ENCODE measurements at places on chromosomes 4 and X.
A peak's percentile ranks its signal among the peaks of the same experiment; 100 is the strongest.

- DNase-seq, result peak; percentile 63
Measured at GRCh38 chr4:187606581-187606980, 389.0 kb upstream of the ZFP42 start.

DNA sequence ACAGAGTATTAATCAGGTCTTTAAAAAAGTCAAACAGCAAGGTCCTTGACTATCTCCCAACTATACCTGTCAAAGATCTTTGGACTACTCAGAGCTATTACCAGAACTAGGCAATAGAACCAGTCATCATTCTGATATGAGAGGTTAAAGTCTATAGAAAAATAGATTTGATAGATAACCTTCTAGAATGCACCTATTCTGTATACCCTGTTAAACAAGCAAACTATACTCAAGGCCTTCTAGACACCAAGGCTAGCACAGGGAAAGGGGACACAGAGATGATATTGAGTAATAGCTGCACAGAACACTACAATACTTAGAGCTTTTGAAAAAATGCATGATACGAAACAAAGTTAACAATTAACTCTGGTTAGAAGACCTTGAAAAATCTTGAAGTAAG lies 149.5 kb downstream of the NR3C2 start:
- DNase-seq, result no peak

DNA sequence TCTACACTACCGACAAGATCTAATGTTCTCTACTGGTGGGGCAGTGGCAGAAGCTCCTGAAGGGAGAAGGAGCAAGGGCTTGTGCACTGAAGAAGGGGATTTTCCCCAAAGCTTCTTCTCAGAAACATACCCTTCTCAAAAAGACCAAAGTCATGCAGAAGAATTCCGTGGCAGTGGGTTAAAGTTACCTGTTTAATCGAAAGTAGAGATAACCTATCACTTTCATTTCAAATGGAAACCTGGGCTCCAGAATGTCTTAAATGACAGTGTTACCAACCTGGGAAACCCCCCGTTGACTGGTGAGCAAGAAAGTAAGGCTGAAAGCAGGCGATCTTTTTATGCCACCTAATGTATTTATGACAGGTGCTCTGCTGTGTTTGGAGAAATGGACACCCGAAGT lies 92.5 kb upstream of the TEX13D start:
- no peak for DNase-seq

DNA sequence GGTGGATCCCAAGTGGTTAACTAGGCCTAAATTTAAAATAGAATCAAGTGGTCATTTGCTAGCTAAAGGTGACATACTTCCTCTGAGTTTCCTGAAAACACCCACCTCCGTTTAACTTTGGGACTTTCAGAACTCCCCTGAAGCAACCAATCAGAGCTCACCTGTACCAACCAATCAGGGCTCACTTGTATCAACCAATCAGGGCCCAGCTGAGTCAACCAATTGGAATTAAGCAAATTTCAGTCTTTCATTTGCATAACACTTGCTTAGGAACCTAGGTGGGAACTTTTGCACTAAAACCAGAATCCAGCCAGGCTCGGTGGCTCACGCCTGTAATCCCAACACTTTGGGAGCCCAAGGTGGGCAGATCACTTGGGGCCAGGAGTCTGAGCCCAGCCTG lies 15.9 kb downstream of the GPC4 start:
- DNase-seq, result no peak

DNA sequence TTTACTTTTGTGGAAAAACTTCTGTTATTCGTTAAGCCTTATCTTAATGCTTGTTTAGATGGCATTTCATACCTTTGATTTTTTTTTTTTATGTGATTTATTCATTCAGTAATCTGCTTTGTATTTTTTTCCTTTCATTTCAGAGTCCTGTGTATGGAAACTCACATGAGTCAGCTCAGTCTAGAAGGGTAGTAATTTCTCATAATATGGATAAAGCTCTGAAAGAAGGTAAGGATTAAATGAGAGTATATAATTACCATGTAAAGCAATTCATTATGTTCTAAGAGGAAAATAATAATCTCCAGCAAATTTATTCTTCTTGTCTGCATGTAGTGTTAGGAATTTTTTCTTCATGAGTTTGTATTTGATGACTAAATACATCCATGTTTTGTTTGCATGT lies 37.8 kb downstream of the SNX25 start:
- no peak for DNase-seq

- no peak for DNase-seq
Measured at GRCh38 chr4:79164907-79165610, 160.8 kb downstream of the NAA11 start.

DNA sequence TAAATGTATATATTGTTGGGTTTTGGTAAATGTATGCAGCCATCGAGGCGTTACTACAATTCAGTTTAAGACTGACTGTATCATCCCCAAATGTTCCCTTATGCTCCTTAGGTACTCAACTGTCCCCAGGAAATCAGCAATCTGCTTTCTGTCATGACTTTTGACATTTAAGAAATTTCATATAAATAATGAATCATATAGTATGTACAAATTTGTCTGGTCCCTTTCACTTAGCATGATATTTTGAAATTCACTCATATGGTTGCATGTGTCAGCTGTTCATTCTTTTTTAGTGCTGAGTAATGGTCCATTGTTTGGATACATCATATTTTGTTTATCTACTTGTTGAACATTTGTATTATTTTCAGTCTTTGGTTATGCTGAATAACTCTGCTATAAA lies 218.8 kb downstream of the C4orf33 start:
- no peak for DNase-seq

DNA sequence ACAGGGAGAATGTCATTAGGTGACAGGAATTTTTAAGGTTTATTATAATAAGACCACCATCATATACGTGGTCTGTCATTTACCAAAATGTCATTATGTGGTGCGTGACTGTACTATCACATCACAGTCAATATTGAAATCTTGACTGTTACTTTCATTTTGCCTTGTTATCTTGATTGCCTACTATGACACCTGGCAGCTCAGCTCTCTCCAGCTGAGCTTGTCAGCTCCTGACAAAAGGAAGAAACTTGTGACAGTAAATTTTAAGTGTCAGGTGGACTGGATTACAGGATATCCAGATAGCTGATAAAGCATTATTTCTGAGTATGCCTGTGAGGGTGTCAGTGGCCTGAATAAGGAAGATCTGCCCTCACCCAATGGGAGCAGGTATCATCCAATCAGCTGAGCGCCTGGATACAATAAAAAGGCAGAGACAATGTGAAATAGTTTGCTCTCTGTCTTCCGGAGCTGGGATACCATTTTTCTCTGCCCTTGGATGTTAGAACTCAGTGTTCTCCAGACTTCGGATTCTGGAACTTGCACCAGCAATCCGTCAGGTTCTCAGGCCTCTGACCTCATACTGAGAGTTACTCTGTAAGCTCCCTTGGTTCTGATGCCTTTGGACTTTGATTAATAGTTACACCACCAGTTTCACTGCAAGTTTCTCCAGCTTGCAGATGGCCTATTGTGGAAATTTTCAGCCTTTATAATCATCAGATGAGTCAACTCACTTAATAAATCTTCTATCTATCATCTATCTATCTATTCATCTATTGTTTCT lies 1454.7 kb upstream of the IGFBP7 start:
- DNase-seq, result no peak

GRCh38 chr4:113331811-113332210 lies 282.4 kb downstream of the ANK2 start:
- DNase-seq, result no peak

- DNase-seq, result no peak
Measured at GRCh38 chr4:70930530-70931256, 28.5 kb downstream of the MOB1B start.

- DNase-seq, result no peak
Measured at GRCh38 chr4:13892739-13893105, 265.2 kb upstream of the BOD1L1 start.

- no peak for DNase-seq
Measured at GRCh38 chr4:57043347-57044251, 64.9 kb downstream of the POLR2B start.

DNA sequence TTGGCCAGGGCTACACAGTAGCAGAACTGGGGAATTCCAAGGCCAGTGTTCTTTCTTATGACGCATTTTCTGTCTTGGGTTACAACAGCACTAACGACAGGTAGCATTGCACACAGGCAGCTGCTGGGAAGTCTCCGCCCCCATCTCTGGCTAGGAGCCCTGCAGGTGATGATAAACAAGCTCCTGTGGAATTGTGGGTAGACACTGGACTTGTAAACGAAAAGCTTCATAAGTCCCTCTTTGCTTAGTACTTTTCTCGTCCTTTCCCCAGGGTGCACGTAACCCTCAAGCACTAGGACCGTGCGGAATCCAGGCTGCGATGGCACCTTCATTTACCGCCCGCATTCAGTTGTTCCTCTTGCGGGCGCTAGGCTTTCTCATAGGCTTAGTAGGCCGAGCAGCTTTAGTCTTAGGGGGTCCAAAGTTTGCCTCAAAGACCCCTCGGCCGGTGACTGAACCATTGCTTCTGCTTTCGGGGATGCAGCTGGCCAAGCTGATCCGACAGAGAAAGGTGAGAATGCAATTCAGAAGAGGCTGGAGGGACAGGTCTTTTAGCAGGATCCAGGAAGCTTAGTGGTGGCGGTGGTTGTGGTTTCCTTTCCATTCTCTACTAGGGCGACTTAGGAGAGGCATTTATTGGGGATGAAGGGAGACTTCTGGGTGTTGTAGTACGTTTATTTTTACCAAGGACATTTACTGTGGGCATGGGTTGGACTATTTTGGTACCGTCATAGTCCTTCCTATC lies at the start of gene FAAH2:
Gene FAAH2, plus strand, starts transcription at position 200 of the 745 bp plus-strand sequence. Its CDS starts 120 bp downstream, at position 320.
- DNase-seq, result peak; percentile 48

DNA sequence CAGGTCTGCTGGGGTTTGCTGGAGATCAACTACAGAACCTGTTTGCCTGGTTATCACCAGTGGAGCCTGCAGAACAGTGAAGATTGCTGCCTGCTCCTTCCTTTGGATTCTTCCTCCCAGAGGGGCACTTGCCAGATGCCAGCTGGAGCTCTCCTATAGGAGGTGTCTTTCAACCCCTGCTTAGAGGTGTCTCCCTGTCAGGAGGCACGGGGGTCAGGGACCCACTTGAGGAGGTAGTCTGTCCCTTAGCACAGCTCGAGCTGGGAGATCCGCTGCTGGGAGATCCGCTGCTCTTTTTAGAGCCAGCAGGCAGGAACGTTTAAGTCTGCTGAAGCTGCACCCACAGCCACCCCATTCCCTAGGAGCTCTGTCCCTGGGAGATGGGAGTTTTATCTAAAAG lies 1806.3 kb upstream of the ADGRL3 start:
- no peak for DNase-seq

- no peak for DNase-seq
Measured at GRCh38 chrX:23845351-23845817, 62.4 kb downstream of the APOO start.

DNA sequence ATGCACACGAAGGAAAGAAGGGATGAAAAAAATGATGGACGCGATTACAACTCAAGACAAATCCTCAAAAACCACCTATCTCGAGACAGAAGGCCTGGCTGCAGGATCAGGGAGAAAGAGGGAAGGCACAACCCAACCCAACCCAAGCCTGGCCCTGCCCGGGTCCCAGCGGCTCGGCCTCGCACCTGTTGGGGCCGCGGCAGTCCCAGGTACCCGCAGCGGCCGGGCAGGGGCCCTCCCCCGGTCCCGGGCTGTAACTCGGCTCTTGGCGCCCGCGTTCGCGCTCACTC lies 464 bp downstream of the RASGEF1B start:
- no peak for DNase-seq

DNA sequence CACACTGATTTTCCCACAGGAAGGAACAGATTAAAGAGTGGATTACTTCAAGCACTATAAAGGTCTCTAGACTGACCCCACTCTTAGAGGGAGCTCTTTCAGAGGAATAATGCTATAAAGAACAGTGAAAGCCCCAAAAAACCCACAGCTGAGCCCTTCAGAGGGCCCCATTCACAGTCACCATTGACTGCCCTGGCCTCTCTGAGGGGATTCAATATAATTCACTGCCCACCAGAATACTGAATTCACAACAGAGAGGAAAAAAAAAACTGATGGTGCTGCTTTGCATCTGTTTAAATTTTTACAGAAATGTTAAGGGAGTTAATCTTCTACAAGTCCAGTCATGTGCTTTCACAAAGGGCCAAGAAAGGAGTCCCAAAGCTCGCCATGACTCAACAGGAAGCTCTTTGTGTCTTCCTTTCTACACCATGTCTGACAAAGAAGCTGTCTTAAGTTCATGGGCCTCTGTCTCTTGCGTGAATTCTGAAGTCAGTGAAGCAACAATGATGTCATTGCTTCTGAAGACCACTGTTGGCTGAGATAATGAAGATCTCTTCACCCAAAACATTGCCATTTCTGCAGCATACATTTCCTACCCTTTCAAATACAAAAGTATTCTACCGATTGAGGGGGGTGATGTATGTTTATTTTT lies 174.9 kb downstream of the ADAMTS3 start:
- peak; percentile 53 for DNase-seq

GRCh38 chr4:173410079-173410478 lies 11.2 kb upstream of the SCRG1 start:
- no peak for DNase-seq

- no peak for DNase-seq
Measured at GRCh38 chr4:26819026-26819425, 41.6 kb upstream of the STIM2 start.

DNA sequence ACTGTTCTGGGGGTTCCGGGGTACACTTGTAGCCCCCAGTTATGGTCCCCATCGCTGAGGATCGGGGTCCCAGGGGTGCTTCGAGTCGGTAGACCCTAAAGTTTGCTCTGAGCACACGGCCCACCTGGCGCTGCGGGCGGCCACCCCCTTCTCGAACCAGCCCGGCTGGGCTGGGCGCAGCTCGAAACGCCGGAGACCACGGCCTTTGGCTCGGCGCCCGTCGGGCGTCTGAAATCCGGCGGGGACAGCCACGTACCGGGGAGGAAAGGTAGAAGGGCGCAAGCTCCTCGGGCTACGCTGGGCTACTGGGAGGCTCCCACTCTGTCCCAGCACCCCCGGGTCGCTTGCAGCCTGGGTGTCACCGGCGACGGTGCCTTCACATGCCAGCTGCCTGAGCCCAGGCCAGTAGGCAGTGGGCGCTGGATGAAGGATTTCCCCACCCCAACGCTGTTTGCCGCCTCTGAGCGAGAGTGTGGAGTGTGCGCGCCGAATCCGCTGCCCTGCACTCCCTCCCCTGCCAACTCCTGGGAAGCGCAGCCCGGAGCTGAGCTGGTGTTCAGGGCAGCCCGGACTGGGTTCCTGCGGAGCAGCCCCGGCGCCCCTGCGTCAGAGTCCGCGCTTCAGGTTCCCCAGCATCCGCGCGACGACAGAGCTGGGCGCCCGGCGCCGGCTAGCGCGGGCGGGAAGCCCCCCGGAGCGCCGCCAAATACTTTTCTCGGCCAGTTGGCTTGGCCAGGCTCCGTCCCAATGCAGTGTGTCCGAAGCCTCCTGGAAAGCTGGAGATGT lies 637 bp downstream of the MAMLD1 start:
- DNase-seq, result peak; percentile 31

- DNase-seq, result no peak
Measured at GRCh38 chr4:48812866-48813265, 18.0 kb upstream of the OCIAD1 start.

DNA sequence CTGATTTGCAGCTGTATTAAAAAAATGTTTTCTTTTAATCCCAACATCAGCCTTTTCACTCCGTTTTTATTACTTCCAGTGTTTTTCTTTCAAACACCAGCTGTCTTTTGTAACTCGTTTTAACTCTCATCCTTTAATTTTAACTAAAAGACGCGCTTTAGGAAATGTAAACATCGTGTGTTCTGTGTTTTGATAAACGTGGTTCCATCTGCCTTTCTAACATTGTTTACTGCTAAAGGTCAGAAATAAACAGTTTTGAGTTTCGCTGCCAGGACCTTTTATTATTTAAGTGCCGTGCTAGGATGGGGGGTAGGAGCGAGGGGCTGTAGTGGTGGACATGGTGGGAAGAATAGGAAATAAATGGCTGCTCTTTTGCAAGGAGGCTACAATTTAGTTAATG lies 1.5 kb downstream of the N4BP2 start:
- no peak for DNase-seq

GRCh38 chr4:182142176-182143085 lies 100.8 kb upstream of the TENM3 start:
- peak; percentile 27 for DNase-seq

Measured in HAP-1 (cell line).